Glutamatergic neuron (in vitro differentiated cells): ENCODE measurements at places on chromosomes 11 and 22.

- no peak for DNase-seq
These were observed 909.7 kb upstream of the TENM4 start for GRCh38 chr11:80350541-80350940.

- peak; percentile 55 for DNase-seq
These were observed 41.0 kb downstream of the TRAF6 start for GRCh38 chr11:36469063-36469462.

DNA sequence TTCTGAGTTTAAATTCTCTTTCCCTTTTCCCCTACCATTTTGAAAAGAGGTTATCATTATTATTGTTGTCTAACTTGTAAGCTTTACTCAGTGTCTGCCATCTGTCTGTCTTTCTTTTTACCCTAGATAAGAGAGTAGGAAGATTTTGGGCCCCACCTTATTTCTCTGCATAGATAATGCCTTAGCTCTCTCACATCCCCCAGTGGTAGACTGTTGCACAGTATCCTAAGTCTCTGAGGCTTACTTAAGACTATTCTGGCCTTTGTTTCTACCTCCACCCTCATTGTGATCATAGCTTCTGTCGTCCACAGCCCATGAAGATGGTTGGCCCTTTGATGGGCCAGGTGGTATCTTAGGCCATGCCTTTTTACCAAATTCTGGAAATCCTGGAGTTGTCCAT is 3.6 kb upstream of the OR51L1 start:
- no peak for DNase-seq

- DNase-seq: no peak
These were observed 433.2 kb downstream of the SOX6 start for GRCh38 chr11:15923183-15923582.

DNA sequence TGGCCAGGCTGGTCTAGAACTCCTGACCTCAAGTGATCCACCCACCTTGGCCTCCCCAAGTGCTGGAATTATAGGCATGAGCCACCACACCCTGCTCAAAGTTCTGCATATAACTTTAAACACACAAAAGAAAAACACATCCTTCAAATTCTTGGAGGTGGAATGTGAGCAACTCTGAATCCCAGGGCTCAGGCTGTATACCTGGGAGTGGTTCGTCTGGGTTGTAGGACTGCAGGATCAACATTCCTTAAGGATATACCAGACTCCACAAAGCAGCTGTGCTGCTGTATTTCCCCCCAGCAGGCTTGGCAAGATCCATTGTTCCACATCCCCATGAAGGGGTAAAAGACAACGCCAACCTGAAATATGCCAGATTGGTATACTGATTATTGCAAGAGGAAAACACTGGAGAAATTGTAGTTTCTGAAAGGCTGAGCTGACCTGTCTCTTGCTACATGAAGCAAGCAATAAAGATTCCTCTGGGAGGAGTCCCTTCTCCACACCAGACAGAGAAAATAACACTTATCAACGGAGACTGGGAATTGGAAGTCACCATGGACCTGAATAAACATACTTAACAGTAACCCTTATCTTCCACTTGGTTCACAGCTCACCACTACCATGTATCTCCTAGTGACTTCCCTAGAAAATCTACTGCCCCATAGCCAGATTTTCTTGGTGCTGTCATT is 12.2 kb upstream of the RPS3 start:
- DNase-seq: no peak

DNA sequence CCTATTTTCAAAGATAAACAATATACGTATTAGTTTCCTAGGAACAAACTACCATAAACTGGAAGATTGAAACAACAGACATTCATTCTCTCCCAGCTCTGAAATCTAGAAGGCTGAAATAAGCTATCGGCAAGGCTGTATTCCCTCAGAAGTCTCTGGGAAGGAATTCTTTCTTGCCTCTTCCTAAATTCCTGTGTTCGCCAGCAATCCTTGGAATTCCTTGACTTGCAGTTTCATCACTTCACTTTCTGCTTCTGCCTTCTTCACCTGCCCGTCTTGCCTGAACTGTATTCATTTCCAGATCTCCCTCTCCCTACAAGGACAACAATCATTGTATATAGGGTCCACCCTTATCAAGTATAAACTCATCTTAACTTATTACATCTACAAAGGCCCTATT is 17.7 kb upstream of the PRDM10 start:
- DNase-seq: no peak

DNA sequence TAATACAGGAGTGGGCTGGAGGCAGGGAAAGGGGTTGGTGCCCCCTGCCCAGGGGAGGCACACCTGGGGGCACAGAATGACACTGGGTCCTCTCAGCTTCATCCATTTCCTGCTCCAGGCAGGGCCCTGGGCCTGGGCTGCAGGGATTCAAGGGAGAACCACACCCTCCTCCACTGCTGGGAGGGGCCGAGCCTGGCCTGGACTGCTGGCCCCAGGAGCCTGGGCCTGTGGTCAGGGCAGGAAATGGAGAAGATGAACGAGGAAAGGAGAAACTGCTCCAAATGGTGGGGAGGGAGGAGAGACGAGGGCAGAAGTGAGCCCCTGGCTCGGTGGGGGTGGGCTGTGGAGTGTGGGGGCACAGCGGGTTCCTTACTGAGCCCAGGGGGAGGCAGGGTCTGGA is 38.1 kb upstream of the KCNQ1OT1 start:
- DNase-seq: no peak

- no peak for DNase-seq
These were observed 370.3 kb downstream of the TENM4 start for GRCh38 chr11:79070518-79070917.

DNA sequence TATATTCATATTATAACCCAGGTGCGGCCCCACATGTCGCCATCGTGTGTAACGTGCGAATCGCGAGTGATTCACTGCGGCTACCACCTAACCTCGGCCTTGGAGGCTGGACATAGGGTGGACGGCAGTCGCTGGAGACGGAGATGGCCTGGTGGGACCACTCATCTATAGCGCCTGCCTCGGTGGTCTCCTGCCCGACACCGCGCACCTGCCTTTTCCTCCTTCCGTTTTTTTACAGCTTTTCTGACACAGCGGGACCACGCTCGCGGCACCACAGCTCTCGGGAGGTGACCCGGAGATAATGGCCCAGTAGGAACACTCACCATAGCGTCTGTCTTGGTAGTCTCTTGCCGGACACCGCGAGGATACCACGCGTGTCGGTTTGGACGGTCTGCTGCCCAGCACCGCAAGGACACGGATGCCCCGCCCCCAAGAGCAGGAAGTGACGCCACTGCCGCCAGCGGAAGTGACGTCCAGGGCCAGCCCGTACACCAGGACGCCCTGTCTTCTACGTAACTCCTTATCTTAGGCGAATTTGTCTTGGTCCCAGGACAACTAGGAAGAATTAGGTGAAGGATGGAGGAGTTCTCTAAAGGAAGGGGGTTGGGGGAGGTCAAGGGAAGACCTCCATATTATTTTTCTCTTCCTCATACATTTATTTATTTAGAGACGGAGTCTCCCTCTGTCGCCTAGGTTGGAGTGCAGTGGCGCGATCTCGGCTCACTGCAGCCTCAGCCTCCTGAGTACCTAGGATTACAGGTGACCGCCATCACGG is 6.4 kb downstream of the SNU13 start:
- DNase-seq: peak; percentile 90

- no peak for DNase-seq
These were observed 19.1 kb upstream of the SLC22A25 start for GRCh38 chr11:63262547-63262946.

DNA sequence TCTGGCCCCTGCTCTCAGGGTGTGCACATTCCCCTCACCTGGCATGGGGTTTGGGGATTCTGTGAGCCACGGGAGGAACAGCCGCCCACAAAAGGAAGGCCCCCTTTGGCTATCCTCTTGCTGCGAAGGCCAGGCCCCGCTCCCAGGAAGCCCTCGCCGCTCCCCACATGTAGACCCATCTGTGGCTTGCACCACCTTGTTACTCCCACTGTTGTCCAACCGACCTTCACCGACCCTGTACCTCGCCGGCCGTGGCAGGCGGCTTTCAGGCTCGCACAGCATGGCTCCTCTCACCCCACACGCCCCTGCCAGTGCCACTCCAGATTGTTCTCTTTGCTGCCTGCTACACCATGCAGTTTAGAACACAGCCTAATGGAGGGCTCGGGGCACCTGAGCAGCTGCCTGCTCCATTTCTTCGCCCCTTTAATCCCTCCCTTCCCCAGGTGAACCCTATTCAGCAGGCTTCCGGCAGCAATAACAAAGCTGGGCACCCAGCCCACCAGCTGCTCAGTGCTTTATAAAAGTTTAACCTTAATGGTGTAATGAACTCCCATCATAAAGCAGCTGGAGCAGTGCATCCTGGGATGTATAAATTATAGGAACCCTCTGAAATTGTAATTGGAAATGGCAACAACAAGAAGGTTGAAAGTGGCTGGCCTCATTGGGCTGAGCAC is 10.7 kb downstream of the DAGLA start:
- no peak for DNase-seq

GRCh38 chr22:42256220-42256619 is 14.2 kb downstream of the TCF20 start:
- DNase-seq: no peak

DNA sequence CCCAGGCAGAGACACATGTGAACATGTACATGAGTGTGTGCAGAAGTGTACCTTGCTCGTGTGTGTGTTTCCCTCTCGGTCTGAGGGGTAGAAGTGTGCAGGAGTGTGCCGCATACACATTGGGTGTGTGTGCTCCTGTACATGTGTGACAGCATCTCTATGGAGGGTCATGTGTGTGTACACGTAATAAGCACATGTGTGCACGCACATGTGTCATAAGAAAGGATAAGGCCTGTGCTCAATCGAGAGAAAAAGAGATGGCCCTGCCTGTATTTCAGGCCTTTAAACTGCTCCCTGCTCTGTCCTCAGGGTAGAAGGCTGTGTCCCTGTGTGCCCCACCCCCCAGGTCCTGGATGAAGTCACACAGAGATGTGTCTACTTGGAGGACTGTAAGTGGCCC is 61.8 kb downstream of the OTOG start:
- DNase-seq: no peak

GRCh38 chr11:117662255-117662654 is 134.8 kb downstream of the DSCAML1 start:
- DNase-seq: no peak

DNA sequence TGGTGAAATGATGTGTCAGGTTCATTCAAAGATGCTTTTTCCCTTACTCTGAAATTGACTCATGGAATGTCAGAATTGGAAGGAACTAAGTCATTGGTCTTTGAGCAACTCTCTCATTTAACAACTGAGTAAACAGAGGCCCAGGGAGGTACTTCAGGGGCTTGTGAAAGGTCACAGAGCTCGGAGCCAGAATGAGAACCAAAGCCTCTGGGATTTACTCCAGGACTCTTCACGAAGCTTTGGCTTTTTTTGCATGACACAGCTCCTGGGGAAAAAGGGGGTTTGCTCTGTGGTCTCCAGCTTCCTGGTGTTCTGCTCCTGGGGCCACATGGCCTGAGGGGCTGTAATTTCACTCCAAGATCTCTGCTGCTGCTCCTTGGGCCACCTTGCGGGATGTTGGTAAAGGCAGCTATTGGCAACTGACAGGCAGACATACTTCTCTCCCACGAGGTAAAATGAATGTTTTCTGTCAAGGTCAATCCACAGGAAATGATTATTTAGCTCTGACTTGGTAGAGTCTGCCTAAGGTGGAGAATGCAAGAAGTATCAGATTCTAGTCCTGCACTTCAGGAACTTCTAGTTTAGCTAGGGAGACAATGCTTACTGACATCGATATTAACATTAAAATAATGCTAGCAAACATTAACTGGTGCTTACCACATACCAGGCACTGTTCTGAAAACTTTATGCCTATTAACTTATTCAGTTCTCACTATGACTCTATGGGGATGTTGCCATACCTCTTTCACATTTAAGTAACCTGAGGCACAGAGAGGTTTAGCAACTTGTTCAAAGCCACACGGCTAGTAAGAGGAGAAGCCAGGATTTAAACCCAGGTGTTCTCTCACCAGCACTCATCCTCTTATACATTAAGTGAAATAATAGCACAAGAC is 16.1 kb downstream of the PKNOX2 start:
- DNase-seq: no peak

DNA sequence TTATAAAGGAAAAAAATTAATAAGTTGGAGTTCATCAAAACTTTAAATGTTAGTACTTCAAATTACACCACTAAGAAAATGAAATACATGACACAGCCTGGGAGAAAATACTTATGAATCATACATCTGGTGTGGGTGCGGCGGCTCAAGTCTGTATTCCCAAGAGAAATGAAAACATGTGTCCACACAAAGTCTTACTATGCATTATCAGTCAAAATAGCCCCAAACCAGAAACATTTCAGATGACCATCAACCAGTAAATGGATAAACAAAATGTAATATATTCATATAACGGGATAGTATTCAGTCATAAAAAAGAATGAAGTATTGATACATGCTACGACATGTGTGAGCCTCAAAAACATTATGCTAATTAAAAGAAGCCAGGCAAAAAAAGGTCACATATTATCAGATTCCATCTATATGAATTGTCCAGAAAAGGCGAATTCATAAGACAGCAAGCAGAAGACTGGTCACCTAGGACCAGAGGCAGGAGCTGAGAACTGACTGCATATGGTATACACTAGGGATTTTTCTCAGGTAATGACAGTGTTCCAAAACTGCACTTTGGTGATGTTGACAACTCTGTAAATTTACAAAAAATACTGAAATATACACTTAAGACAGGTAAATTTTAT is 5.3 kb upstream of the AKIP1 start:
- DNase-seq: no peak

- no peak for DNase-seq
These were observed 11.9 kb downstream of the CTR9 start for GRCh38 chr11:10762913-10763421.

- no peak for DNase-seq
These were observed 9.4 kb downstream of the LDLRAD3 start for GRCh38 chr11:35953081-35953760.

- no peak for DNase-seq
These were observed 242.1 kb downstream of the NTM start for GRCh38 chr11:131612533-131612932.

DNA sequence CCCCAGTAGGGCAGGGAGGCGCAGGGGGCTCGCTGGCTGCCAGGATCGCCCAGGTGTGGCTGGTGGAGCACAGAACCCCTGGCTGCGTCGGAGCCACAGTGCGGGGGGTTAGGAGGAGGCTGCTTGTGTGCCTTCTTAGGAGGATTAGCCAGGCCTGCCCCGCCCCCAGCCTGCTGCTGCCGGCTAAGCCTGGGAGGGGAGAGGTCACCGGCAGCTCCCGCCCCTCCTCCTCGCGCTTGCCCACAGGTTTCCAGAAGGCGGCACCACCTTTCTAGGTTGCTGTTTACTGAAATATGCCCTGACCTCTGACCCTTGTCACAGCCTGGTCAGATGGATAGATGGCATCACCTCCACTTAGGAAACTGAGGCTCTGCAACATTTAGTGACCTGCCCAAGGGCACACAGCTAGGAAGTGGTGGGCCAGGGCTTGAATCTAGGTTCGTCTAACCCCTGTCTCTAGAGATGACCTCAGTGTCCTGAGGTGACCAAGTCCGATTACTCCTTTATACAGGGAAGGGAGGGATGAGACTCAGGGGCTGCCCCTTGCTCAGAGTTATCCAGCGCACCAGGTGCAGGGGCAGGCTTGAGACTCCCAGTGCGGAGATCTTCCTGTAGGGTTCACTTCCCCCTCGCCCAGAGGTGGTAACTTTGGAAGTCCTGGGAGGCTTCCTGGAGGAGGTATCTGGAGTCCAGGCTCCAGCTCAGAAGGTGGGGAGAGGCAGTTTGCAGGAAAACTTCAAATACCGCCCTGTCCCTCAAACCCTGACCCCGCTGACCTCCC is 44.0 kb downstream of the MYO7A start:
- DNase-seq: peak; percentile 77
